Activated CD8-positive, alpha-beta memory T cell treated with anti-CD3 and anti-CD28 coated beads for 4 hours (primary cell): ENCODE measurements at places on chromosomes 4 and X.

- DNase-seq: no peak
Measured at GRCh38 chr4:58163156-58163555, 1053.0 kb upstream of the IGFBP7 start.

- DNase-seq: no peak
Measured at GRCh38 chrX:48306175-48306574, 50.3 kb downstream of the SSX3 start.

DNA sequence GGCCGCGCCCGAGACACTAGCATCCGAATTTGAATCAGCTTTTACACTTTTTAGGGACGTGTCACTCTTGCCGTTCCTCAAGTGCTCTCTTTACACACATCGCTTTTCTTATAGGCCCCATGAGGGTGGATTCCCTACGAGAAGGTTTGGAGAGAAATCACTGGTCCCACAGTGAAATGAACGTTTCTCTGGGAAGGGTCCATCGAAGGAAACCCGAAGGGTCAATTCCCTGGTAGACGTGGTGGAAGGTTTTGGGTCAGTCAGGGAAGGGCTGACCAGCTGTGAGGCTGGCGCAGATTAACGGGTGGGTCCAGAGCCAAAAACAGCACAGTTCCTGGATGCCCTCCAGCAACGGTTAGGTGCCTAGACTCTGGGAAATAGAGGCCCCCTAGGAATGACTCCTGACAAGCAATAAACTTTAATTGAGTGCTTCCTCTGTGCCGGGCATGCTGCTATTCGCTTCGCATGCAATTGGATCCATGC, 35.9 kb downstream of the ETDC start:
- no peak for DNase-seq

GRCh38 chrX:16855363-16856075, 14.6 kb downstream of the RBBP7 start:
- DNase-seq: no peak

GRCh38 chr4:61507091-61507490, 307.0 kb downstream of the ADGRL3 start:
- DNase-seq: no peak
